ENCODE measurements at places on chromosomes 5 and 9.

GRCh38 chr5:156913719-156914370 lies 49.2 kb downstream of the TIMD4 start:
- DNase-seq = no peak

- DNase-seq = no peak
Observed at GRCh38 chr5:139671096-139671841, 23.1 kb downstream of the CXXC5 start.

DNA sequence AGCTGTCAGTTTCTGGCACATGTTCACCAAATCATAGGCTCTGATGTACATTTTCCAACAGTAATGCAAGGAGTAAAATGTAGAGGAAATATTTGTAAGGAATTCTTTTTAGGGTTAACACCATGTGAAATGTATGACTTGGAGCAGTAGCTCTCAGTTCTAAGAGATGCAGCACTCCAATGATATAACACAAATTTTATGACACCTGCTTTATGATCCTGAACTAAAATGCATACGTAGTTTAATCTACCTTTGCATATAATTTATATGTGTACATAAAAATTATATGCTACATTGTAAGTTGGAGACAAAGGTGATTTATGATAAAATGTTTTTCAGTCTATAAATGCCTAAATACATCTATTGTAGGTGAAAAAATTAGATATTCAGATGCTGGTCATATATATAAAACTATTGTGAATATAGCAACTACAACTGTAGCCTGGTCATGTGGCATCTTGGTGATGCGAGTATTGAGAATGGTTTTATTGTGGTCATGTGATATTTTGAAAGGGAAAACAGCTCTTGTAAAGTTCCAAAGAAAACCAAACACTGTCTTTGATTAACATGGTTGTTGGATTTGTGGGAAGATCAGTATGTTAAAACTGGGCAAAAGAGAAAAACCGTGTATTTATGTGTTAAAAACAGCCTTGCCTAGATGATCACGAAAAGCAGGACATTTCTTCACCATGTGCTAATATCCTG lies 171.0 kb downstream of the TRIO start:
- DNase-seq = no peak

- no peak for DNase-seq
Observed at GRCh38 chr5:112861638-112861985, 525 bp downstream of the SRP19 start.

DNA sequence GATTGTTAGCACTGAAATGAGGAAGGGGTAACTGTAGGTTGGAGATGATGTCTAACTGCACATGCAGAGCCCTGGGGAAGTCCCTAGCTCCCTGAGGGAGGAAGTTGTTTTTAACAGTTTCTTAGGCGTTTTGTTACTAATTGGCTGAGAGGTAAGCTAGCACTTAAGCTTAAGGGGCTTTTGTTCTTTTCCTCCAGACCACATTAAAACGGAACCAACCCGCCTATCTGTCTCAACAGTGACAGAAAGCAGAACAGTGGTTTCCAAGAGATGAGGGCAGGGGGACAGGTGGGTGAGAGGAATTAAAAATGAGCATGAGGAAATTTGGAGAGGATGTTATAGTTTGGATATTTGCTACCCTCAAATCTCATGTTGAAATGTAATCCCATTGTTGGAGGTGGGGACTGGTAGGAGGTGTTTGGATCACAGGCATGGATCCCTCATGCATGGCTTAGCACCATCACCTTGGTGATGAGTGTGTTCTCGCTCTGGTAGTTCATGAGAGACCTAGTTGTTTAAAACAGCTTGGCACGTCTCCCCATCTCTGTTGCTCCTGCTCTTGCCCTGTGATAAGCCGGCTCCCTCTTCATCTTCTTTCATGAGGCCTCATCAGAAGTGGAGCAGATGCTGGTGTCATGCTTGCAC lies 38.9 kb downstream of the LYRM7 start:
- no peak for DNase-seq

DNA sequence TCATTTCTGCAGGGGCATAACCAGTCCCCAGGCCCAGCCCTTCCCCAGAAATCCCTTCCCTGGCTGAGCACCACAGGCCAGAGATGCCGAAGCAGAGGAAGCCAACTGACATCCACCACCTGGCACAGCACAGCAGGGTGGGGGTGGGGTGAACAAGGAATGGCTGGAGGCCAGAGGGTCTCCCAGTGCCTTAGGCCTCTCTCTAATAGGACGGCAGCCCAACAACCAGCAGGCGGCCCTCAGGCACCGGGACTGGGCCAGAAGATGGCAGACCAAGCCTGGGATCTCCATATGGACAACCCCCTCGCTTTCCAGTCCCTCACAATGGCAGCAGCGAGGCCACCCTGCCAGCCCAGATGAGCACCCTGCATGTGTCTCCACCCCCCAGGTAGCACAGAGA lies 13.2 kb downstream of the PDLIM4 start:
- no peak for DNase-seq

DNA sequence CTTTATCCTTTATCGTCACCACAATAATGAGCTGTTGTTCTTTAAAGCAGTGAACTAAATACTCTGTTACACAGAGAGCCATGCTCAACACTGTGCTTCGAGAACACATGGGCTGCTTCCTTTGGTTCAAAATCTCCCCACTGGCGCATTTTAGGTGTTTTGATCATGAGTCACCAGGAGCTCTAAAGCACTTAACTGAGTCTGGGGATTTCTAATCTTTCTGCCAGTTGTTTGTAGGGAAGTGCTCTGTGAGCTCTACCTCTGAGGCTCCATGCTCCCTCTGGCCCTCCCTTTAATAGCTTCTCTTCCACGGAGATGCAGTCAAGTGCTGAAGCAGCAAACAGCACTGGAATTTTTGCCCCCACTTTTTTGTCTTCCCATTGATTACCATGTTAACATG lies 17.0 kb downstream of the ERAP2 start:
- DNase-seq = peak; percentile 81

- no peak for DNase-seq
Observed at GRCh38 chr5:138736293-138736692, 16.9 kb upstream of the CTNNA1 start.

DNA sequence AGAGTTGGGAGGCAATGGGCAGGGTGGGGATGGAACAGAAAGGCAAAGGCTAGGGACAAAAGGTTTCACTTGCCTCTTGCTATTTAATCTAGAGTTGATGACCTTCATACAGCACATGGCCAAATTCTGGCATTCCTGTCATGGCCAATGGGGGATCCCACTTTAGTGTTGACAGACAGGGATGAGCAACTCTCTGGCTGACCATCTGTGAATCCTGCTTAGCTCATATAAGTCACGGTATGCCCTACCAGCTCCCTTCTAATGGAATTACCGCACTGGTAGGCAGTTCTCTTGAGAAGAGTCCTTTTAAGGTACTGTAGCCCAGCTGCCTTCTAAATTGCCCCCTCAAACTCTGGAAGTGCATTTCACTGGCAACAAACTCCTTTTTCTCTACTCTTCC lies 76.1 kb downstream of the MAMDC2 start:
- DNase-seq = peak; percentile 24

DNA sequence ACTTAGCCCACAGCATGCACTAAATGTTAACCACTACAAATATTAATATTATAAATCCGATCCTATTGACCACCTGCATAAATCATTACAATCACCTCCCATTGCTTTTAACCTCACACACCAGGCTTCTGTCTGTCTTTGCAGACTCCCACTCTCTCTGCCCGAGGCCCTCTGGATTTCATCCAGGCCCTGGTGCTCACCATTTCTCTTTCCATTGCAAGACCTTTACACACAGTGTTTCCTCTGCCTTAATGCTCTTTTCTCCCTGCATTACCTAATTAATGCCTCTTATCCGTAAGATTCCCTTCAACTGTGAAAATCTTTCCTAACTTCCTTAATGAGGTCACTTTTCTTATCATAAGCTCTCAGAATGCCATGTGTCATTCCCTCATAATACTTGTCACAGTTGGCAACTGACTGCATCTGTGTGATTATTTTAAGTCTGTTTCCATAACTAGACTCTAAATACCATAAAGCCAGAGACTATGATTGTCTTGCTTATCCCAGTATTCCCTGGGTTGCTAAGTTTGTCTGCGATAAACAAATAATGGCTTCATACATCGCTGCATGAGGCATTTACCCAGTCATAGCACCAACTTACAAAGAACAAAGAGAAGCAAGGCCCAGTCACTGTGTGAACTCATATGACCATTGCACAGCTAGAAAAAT lies 155.1 kb downstream of the CCDC192 start:
- no peak for DNase-seq

DNA sequence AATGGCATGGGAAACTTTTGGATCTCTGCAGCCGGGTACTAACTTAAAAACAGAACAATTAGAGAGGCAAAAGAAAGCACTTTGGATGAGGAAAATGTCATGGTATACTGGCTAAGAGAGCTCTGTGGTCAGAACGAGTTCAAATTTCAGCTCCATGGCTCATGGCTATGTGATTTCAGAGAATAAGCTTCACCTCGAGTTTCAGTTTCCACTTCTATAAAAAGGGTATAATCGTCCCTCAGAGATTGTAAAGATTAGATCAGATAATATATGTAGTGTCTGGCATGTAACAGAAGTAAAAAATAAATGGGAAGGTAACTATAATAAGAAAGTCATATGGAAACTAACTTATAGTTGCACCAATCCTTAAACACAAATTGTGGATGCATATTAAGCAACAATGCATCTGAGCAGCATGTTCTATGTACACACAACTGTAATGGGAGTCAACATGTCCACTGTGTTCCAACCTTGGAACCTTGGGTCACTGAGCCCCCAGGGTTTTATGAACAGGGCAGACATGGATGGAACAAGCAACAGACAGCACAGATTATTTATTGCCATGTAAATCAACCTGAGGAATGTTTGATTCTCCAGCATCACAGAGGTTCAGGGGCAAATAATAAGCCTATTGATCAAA lies 145.4 kb downstream of the MAPKAP1 start:
- no peak for DNase-seq

DNA sequence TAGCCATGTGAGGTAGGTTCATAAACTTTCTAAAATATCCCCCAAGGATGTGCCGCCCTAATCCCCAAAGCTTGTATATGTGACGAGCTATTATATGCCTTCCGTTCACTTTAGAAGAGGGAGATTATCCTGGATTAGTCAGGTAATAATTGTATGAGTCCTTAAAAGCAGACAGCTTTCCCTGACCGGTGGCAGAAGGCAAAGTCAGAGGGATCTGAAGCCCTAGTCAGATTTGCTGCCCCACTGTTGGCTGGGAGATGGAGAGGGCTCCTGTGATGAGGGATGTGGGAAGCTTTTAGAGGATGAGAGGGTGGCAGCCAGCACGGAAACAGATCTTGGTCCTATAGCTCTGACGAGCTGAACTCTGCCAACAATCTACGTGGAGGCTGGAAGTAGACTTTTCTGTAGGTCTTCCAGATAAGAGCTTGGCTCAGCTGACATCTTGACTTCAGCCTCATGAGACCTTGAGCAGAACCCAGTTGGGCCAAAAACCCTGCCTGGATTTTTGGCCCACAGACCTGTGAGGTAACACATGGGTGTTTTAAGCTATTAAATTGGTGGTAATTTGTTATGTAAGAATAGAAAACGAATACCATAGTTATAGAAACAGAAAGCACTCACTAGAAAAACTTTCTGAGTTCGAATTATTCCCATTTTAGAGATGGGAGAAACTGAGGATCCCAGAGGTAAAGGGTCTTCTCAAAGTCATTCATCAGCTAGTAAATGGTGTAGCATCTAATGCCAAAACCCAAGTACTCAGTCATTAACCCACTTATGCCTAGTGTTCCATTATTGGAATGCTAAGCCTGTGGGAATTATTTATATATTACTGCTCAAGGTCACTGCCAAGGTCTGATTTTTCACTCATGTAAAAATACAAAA lies 48.9 kb downstream of the SH3PXD2B start:
- no peak for DNase-seq

DNA sequence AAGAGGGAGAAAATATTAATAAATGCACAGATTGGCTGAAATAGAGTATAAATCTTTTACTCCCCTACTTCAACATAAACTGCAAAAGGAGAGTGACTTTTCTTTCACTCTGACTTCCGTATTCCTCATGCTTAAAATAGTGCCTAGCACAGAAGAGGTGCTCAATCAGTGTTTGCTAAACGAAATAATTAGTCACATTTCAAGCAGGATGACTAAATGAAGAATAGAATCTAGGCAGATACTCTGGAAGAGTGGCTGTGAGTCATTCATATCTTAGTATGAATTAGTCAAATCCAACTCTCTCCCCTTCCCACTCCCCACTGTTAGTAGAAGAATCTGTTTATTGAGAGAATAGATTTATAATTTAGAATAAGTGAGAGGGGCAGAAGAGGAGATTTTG lies 4.8 kb downstream of the CD274 start:
- peak; percentile 75 for DNase-seq

GRCh38 chr5:143806579-143806978 lies 5.4 kb upstream of the HMHB1 start:
- peak; percentile 55 for DNase-seq

DNA sequence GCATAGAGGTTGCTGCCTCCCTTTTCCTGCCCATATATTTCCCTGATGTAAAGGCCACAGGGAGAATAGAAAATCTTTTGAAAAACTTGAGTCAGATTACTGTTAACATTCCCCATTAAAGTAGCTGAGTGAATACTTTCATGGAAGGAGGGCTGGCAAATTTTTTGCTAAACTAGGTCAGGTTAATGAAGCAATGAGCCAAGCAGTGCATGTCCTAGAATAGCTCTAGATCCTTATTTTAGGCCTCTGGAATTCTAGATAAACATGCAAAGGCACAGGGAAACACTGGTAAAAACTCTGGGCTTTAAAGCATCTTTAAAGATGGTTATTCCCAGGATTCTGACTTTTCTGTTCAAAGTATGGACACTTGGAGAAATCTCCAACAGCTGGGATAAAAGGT lies 27.9 kb downstream of the TTC1 start:
- DNase-seq = no peak

- no peak for DNase-seq
Observed at GRCh38 chr5:133782736-133783135, 170.4 kb upstream of the FSTL4 start.

- DNase-seq = no peak
Observed at GRCh38 chr5:57448751-57449150, 33.9 kb downstream of the ACTBL2 start.

GRCh38 chr5:138905541-138905940 lies 30.4 kb upstream of the LRRTM2 start:
- peak; percentile 67 for DNase-seq

DNA sequence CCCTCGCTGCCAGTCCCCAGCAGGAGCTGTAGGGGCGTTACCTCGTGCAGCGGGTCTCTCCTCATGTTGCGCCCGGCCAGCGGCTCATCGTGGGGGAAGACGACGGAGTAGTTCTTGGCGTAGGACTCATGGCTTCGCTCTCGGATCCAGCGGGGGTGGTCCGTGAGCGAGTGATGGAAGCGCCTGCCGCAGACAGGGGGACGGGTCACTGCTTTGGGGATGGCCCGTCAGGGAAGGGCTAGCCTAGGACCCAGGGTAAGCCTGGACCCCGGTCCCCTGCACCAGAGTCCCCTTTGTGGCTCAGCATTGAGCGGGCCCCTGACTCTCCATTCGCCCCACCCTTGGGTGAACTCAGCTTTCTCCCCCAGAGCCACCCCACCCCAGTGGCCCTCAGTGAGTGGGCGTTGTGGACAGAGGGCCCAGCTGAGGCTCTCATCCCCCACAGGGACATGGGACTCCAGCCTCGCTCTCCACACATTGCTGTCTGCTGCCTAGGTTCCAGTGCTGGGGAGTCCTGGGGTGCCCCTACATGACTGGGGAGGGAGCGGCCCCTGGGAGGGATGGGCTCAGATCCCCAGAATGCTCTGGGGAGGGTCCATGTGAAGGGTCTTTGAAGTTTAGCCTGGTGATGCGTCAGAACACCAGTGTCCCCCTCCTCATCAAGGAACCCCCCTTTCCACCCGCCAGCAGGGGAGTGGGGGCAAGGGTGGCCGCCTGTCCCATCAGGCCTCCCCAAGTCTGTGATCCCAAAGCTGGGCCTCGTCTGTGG lies 29.7 kb downstream of the SARDH start:
- no peak for DNase-seq
